ENCODE measurements at places on chromosomes 6 and 20.

GRCh38 chr6:30691208-30691847 lies 544 bp upstream of the NRM start:
- DNase-seq: no peak

GRCh38 chr20:56736285-56736857 lies 107.3 kb downstream of the TFAP2C start:
- DNase-seq: no peak

DNA sequence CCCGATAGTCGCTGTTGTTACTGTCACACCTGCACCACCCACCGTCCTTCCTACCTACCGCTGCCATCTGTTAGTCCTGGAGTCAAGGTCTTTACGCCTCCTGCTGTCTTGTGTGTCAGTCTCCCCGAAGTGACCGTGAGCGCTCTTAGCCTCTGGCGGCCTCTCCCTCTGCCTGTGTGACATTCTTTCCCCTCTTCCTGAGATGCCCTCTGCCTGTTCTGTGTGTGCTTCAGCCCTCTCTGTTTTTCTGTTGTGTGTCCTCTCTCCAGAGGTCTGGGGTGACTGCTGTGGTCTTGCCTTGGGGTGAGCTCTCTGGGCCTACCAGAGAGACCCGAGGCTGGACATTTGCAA lies 54.9 kb downstream of the TCP11 start:
- no peak for DNase-seq

DNA sequence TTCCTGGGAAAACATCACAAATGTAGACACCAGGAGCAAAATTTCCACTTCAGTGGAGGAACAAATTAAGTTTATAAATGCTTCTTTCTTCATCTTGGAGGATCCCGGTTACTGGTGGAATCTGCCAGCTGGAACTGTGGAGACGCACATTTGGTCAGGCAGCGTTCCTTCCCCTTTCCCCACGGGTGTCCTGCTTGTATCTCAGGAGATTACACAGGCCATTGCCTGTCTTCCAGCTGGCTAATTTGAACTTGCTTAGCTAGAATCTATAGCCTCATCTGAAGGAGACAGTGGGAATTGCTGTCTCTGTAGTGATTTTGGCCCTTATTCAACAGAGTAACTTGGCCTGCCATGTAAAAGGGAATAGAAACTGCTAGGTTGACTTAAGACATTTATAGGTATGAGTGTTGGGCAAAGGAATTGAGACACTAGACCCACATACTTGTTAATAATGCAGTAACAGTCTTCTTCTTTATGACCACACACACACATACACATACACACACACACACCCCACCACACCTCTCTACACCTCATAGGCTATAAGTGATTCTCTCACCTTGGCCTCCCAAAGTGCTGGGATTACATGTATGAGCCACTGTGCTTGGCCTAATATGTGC lies 34.4 kb downstream of the TSBP1 start:
- DNase-seq: no peak

- no peak for DNase-seq
These were observed 17.3 kb downstream of the TRAF3IP2 start for GRCh38 chr6:111588366-111588765.

DNA sequence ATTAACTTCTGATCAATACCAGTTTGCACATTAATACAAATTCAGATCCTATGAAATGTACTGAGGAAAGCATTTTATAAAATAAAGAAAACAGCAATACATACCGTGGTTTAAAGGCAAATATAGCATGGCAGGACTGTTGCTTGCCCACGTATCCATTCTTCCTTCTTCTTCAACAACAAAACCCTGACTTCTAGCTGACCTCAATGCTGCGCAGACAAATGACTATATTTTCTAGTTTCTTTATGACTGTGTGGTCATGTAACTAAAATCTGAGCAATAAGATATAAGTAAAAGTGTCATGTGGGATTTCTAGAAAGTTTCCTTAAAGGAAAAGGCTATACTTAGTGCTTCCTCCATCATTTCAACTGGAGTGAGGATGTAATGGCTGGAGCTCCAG lies 85.0 kb downstream of the CDC40 start:
- no peak for DNase-seq

DNA sequence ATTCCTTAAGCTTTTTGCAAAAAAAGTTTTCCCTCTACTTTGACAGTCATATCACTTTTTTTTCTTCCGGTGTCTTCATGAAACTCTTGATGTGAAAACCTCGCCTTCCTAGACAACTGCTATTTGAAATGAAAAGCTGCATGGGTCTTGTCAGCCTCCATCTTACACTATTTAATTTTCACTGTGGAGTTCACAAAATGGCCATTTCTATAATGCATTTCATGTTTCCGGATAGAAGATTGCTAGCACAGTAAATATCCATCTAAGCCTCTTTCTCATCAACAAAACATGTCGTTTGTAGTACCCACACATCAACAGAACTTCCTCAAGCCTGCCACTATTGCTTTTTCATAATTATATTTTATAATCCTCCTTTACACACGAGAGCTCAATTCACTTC lies 204.9 kb upstream of the ID4 start:
- DNase-seq: no peak

Data from stimulated activated CD8-positive, alpha-beta memory T cell treated with anti-CD3 and anti-CD28 coated beads, Interleukin-15, amount 100 ng/mL, for 24 hours (primary cell).